ENCODE measurements at places on chromosomes 3 and 15.

GRCh38 chr3:14323401-14324223 is 78.8 kb upstream of the SLC6A6 start:
- DNase-seq, result no peak

DNA sequence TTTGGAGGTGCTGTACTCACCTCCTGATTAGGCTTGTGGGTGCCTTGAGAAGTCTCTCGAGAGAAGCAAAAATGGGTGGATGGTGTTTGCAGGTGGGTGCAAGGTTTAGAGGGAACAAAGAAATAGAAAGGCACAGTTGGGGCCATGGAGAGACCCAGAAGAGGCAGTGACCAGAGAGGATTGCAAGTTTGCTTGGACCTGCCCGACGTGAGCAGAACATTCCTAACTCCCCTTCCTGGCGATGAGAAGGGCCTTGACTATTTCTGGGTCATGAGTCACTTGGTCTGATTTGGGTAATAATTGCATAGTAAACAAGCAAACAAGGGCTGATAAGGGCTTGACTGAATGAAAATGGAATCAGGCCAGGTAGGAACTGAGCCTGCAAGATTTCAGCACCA is 7.0 kb upstream of the CTSH start:
- no peak for DNase-seq

GRCh38 chr15:42152196-42152920 is 4.1 kb downstream of the PLA2G4F start:
- no peak for DNase-seq

- no peak for DNase-seq
Observed at GRCh38 chr3:9409981-9410854, 12.8 kb downstream of the SETD5 start.

DNA sequence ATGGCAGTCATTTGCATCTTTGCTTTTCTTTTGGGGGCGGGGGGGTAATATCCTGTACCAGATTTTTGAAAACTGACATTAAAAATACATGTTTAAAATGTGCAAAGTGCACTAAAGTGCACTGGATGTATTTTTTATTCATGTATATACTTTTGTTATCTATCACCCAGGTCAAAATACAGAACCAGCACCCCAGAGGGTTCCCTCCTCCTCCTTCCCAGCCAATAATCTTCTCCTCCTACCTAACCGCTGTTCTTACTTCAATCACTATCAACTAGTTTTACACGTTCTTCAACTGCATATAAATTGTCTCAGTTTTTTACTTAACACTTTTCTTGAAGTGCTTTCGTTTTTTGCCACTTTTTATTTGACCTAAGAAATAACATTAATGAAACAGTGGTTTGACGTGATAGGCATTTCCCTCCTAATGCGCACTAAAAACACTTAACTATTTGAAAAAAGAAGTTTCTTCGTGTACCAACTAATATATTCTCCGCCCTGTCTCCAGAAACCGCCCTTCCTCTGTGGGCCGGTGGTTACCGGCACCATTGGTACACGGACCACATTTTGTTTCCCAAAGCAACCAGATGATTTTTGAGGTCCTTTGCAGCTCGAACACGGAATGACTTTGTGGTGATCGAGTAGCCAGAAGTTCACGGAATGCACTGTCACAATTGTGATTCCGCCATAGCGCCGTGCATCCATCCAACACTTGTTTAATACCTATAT is 836 bp upstream of the AKAP13 start:
- no peak for DNase-seq

GRCh38 chr3:124999317-124999716 is 56.5 kb downstream of the HEG1 start:
- DNase-seq, result no peak

GRCh38 chr3:157394411-157394810 is 42.2 kb upstream of the PTX3 start:
- no peak for DNase-seq

DNA sequence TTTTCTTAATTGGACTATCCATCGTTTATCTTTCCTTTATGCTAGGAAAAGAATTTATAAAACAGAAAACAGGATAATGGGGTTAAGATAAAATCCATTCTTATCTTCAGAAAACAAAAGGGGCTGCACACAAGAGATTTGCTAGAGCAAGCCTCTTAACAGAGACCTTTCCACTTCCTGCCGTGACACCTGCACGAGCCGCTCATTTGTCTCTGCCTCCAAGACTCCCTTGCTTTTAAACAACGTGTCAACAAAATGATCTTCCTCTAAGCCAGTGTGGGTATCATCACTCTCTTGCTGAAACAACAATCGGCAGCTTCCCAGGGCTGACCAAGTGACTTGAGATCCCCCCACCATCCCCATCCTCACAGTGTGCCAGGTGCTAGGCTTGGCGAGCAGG is 33.1 kb downstream of the GABRB3 start:
- DNase-seq, result no peak

DNA sequence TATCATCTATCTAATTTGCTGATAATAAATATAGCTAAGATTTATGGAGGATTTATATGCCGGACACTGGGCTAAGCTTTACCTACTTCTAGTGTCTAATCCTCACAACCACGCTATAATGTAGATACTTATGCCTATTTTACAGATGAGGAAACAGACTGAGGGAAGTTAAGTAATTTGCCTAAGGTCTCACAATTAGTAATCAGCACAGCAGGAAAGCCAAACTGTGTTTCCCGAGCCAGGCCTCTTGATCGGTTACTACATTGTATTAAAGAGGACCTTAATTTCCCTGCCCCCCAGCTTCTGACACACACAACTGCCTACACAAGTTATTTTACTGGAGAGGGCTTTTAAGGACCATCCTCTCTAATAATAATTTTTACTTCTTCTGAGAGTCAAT is 40.9 kb downstream of the ONECUT1 start:
- no peak for DNase-seq

DNA sequence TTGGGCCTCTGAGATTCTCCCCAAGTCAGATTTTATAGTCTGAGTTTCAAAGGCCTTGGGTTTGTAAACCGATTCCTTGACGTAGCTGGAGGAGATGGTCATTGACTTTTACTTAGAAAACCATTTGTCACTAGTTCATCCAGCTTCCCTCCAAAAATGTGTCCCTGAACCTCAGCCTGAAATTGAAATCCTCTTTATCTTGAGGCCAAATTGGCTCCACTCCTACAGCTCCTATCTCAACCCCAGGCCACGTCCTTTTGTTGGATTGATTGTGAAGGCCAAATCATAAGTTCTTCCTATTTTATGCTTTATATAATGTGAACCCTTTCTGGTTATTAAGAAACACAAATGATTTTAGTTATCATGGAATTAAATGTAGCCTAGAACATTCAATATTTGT is 193.9 kb upstream of the SUCLG2 start:
- no peak for DNase-seq

DNA sequence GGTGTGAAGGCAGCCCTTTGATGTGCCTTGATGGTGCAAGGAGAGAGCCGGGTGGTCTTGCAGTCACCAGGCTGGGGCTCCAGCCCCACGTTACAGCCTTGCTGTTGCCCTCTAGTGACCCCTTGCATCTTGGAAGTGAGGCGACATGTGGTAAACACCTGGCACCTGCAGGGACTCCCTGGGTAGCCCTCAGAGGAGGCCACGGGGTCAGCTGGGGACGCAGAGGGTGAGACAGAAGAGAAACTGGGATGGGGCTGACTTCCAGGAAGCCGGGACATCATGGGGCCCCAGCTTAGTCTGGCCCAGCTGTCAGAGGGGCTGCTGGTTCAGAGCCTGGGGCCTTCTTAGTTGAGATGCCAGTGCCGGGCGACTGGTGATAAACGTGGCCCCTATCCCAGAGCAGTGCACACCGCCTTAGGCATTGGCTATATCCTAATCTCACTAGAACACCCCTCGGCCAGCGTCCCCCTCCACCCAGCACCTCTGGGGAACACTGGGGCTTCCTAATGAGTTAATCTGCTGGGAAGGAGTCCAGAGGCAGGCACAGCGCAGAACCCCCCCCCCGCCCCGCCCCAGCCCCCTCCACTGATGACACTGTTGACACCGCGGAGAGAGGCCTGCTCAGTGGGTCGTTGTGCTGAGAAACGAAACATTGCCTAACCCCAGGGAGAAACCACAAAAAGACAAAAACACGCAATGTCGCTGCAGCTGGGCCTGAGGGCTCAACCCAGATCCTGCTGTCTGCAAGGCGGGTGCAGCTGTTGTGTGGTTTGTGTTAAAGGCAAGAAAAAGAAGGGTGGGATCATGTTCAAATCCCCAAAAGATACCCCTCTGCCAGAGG is 60.5 kb upstream of the KLF13 start:
- DNase-seq, result peak; percentile 77

DNA sequence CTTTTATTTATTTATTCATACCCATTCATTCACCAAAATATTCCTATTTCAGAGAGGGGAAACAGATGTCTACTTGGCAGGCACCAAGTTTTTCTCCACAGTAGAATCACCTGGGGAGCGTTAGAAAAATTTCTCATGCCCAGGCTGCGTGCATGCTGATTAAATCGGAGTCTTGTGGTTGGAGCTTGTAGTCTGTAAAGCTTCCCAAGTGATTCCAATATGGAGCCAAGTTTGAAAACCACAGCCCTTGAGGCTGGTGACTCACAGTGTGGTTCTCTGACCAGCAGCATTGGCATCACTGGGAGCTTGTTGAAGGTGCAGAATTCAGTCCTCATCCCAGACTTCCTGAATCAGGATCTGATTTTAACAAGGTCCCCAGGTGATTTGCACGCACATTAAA is 49.7 kb downstream of the PDHB start:
- DNase-seq, result no peak

- peak; percentile 40 for DNase-seq
Observed at GRCh38 chr15:45454814-45455213, 67.7 kb downstream of the SLC30A4 start.

- DNase-seq, result no peak
Observed at GRCh38 chr3:113776564-113776963, 29.7 kb downstream of the ATP6V1A start.

- no peak for DNase-seq
Observed at GRCh38 chr3:122088531-122088930, 33.4 kb downstream of the CD86 start.

DNA sequence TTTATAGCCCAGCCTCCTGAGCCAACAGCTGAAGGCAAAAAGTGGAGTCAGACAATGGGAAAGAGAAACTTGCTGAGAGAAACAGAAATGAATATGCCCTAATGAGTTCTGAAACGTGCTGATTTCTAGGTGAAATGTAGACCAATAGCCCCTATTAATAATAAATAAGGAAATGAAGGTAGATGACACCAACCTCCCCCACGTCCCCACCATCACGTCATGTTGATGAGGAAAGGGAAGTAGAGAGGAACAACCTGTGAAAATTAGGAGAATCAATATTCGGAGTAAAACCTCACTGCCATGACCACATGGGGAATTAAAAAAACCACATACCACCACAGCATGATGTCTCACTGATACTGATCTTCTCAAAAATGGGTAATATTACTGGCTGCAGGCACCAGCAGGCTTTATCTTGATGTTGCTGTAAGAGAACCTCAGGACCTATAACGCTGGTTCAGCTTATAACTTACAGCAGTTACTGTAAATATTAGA is 64.0 kb downstream of the KAT2B start:
- peak; percentile 83 for DNase-seq

DNA sequence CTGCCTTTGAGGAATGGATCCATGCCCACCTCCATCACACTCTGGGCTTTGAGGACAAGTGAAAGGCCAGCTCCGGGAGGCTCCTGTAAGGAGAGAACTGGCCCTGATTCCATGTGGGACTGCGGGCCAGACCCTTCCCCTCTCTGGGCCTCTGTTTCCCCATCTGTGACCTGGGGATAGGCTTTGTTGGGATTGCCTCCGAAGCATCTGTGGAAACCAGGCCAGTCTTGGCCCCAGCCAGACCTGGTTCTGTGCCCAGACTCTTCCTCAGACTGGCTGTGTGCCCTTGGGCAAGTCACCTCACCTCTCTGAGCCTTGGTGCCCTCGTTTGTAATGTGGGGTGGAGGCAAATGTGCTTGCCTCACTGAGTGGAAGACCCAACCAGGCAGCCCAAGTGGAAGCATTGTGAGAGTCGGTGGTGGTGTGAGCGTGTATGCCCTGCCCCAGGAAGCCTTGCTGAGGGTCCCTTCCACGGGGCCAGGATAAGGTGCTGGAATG is 21.0 kb upstream of the SEC13 start:
- no peak for DNase-seq

DNA sequence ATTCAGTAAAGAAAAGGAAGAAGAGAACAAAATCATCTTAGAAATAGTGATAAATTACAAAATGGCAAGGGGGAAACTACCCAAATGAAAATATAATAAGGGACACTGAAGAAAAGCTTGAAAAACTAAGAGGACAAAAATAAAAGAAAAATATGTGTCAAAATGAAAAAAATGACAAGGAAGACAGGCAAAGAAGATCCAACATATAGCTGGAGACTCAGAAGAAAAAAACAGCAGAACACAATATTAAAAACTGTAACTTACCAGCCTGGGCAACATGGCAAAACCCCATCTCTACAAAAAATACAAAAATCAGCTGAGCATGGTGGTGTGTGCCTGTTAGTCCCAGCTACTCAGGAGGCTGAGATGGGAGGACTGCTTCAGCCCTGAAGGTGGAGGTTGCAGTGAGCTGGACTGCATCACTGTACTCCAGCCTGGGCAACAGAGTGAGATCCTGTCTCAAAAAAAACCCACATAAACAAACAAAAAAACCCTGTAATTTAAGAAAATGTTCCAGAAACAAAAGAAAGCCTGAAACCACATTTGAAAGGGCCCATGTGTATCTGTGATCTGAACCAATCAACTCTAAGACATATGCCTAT is 93.2 kb downstream of the ANO10 start:
- DNase-seq, result no peak

DNA sequence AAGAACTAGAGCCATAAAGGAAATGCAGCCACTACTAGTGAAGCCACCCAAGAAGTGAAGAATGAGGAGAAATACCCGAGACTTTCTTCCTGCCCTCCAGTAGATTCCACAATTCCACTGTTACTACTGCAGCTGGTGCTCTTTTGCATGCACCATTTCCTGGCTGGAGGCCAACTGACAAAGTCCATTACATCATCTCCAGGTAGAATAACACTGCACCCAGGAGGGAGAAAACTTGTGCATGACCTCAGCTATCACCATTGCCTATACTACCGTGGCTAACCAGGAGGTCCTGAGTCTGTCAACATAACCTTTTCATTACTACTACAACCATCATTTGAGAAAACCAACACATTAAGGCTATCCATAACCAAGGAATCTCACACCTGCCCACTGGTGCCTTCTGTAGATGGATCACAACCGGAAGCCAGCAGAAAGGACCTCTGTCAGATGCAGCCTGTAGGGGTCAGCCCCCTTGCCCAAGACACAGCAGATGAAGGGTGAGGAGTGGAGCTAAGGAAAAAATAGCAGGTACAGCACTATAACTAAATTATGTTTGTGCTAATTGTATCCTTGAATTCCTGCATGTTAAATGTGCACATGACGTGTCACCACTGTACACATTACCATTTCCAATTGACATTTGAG is 200.8 kb upstream of the C2CD4B start:
- DNase-seq, result no peak

DNA sequence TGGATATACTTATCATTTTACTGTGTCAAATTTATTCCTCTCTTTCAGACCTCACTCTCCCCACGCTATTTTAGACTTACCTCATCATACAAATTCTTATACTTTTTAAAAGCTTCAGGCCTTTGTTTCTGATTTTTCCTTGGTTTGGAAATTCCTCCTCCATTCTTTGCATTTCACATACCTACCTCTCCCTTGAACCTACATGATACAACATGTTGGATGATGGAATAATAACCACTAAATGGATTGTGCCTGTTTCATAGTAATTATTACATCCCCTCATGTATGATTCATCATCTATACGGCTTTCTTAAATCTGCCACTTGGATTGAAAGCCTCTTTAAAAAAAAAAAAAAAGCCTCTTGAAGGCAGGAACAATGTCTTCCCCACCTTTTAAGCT is 24.6 kb downstream of the TRIP4 start:
- DNase-seq, result no peak

- no peak for DNase-seq
Observed at GRCh38 chr3:182760576-182761164, 32.6 kb upstream of the ATP11B start.

Measured in stimulated activated effector memory CD8-positive, alpha-beta T cell treated with anti-CD3 and anti-CD28 coated beads, Interleukin-12 subunit alpha, Interleukin-12 subunit beta, amount 100 ng/mL, for 72 hours (primary cell).